Kidney tubule cell (primary cell): ENCODE measurements at places on chromosomes 12 and 14.

DNA sequence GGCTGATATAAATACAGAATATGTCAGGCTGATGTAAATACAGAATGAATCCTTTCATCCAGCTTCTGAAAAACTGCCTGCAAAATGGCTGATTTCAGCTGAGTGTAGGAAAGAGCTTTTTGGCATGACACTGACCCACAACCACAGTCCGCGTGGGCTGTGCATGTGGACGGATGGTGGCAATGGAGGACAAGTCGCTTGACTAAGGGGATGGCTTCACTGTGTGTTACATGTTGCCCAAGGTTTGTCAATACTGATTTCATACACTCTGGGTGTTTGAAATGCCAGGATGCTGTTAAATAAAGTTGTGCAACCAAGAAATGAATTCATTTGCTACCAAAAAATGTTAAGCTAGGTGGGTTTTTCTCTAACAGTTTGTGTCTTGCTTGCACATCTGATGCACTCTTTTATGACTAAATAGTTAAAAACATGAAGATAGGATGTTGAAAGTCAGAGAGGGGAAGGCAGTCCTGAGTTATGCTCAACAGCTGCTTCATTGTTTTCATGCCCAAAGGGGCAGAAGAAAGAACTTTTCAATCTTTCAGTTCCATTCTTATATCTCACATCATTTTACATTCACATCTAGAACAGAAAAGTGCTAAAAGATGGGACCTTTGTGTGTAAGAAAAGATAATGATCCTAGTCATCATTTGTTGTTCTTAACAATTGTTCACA lies 36.5 kb upstream of the OVCH1 start:
- no peak for DNase-seq

GRCh38 chr12:16347391-16348298 lies at the start of gene MGST1:
MGST1 (plus strand) TSS chr12:16347645; CDS start chr12:16354253, 6,608 bp downstream.
- DNase-seq = peak; percentile 79

- no peak for DNase-seq
These were observed 350.3 kb upstream of the CCDC196 start for GRCh38 chr14:66135831-66136230.

- peak; percentile 83 for DNase-seq
These were observed 55.7 kb downstream of the NINJ2 start for GRCh38 chr12:607541-608001.

GRCh38 chr12:11705010-11705409 lies 55.5 kb downstream of the ETV6 start:
- DNase-seq = peak; percentile 94

DNA sequence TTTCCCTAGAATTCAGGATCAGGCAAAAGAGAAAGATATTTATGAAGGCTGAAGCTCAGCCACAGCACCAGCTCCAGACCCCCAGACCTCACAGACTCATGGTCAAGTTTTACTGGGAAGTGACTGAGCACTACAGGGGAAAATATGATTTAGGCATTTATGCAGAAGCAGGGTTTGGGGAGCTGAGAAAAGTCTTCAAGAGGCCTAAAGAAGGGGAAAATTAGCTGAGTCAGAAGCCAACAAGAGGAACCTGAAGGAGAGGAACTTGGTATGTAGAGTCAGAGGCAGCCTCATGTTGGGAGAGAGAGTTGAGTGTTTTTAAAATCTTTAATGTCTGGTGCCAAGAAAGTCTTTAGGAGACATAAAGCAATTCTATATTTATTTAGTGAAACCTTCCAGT lies 63.0 kb downstream of the FOS start:
- DNase-seq = no peak

- peak; percentile 16 for DNase-seq
These were observed 1.4 kb upstream of the MAP4K5 start for GRCh38 chr14:50533806-50534205.

DNA sequence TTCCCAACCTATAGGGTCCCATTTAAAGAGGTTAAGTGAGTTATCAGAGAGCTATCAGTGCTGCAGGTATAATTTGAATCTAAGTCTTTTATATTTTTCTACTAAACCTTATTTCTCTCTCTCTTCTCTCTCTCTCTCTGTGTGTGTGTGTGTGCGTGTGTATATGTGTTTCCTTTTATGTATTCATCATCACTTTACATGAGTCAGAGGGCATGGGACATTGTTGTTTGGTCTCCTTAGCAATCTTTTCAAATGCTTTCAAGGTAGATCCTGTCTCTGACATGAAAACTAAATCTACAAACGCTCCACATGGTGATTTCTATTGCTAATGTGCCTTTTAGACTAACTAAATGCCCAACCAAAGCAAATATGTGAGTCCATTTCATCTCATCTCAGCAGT lies 459.7 kb downstream of the BTG1 start:
- DNase-seq = peak; percentile 80

GRCh38 chr12:57250956-57251355 lies at the start of gene STAC3:
STAC3 (minus strand) TSS chr12:57251187; CDS start chr12:57249636, 1,551 bp downstream.
- no peak for DNase-seq

GRCh38 chr14:69741055-69741454 lies 25.9 kb upstream of the SRSF5 start:
- peak; percentile 83 for DNase-seq

GRCh38 chr12:46556105-46556559 lies 183.6 kb upstream of the SLC38A2 start:
- DNase-seq = peak; percentile 89

DNA sequence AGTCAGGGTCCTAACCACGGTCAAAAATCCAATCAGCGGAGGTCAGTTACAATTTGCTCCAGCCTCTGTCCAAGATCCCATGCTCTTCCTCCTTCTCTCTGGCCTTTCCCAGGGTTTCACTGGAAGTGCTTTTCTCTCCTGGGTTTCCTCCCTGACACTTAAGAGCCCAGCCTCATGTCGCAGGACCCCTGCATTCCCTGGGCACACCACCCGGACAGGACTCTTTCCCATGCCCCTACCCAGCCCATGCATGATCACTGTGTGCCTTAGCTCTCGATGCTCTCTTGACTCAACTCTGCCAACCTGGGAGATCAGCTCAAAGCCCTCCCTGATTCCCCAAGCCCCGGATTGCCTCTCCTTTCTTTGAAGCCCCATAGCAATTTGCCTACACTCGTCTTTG lies 15.5 kb upstream of the TAC3 start:
- no peak for DNase-seq

- no peak for DNase-seq
These were observed 46.6 kb downstream of the LGMN start for GRCh38 chr14:92701826-92702225.

- no peak for DNase-seq
These were observed 37.5 kb downstream of the P2RX7 start for GRCh38 chr12:121170151-121170550.

GRCh38 chr12:55744340-55745030 lies 1.6 kb downstream of the GDF11 start:
- DNase-seq = no peak

DNA sequence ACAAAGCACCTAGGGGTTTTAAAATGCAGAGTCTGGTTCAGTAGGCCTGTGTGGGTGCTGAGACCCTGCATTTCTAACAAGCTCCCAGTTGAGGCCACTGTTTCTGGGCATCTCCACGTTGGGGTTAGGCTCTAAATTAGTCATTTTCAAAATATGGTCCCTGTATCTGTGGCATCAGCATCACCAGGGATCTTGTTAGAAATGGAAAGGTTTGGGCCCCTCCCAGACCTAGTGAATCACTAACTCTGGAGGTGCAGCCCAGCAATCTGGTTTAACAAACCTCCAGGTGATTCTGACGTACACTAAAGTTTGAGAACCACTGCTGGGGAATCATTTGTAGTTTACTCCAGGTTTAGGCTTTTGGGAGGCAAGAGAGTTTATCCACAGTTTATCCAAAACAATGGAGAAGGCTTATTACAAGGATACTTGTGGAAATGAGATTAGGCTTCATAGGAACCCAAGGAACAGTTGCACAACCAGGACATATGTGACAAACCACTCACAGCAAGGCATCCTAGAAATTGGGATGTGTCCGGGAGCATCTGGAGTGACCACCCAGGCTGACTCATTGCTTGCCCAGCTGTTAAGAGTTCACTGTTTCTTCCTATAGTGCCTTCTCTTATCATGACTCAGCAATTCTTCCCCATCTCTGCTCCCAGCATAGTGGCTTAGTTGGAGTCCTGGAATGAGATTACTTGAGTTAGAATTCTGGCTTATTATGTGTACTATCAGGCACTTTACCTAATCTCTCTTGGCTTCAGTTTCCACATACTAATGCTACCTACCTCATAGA lies 71.6 kb upstream of the STXBP6 start:
- peak; percentile 44 for DNase-seq

GRCh38 chr14:92619671-92620456 lies 106.3 kb downstream of the RIN3 start:
- no peak for DNase-seq

DNA sequence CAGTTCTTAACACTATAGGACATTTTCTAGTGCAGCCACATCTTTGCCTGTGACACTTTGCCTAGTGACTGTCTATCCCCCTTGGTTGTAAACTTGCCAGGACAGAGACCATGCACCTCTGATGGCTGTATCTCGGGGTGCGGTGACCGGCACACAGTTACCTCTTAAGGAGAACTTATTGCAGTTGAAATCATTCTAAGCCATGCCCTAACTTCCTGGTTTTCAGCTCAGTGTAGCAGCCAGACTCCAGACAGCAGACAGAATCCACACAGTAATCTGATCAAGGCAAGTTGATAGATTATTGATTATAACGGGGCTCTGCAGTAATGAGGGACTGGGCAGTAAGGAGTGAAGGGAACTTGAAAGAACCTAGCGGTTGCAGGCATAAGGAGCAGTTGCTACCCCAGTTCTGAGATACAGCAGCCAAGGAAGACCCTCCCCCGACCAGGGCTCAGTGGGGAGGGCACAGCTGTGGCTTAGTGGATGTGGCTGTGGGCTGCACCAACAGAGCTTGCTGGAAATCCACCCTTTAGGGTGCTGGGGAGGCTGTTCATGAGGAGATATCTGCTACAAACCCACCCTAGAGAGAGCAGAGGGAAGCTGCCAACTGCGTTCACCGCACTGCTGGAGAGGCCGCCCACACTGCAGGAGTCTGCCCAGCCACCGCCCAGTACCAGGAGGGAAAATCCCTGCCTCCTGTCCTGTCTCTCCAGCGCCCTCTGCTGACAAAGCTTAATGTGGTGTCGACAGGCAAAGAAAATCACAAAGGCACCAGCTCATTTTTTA lies 58.2 kb upstream of the BEGAIN start:
- DNase-seq = peak; percentile 84

DNA sequence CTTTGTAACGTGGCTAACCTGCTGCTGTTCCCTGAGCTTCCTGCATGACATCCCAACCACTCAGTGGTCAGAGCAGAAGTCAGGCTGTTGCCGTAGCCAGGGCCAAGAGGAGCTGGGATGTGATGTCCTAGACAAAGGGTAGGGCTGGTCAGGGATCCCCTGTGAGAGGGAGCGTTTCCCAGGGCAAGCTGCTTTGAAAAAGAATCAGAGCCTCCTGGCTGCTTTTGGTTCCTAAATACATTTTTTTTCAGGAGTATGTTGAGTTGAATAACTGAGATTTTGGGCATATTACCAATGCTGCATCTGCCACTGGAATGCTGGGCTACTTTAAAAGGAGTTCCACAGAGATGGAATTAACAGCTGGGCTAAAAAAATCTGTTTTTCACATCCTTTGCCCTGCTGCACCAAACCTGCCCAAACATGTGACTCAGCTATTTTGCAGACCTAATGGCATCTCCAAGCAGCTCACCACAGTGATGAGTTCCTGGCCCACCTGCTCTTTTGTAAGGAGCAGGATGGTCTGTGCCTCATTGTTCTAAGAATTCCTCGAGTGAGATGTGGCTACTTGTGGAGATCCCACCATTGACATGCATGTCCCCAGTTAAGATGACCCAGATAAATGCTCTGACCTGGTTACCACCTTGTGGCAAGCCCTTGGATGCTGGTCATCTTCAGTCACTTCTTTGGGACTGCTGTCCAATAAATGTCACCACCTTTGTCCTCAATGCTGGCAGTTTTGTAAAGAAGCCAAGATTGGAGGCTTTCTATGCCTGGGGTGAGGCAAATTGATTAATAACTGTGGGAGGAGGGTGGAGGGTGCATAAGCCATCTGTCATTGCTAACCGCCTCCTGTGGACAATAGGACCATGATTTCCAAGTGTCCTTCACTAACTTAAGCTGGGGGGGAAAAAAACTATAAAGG lies 24.1 kb downstream of the ANKRD13A start:
- DNase-seq = no peak

DNA sequence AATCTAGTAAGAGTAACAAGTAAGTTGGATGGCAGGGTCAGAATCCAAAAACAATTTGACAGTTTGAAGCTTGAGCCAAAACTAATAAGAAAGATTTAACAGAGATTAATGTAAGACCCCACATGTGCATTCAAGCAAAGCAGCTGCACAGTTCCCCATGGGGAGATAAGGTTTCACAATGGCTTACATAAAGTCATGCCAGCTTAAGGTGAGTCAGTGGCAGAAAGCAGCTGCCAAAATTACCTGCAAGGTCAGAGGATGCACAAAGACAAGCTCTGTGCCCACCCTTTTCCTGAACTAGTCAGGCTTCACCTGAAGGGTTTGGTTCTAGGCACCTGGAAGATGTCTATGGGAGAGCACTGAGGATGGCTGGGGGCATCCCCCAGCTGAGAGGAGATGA lies 36.6 kb upstream of the KRT77 start:
- DNase-seq = no peak

DNA sequence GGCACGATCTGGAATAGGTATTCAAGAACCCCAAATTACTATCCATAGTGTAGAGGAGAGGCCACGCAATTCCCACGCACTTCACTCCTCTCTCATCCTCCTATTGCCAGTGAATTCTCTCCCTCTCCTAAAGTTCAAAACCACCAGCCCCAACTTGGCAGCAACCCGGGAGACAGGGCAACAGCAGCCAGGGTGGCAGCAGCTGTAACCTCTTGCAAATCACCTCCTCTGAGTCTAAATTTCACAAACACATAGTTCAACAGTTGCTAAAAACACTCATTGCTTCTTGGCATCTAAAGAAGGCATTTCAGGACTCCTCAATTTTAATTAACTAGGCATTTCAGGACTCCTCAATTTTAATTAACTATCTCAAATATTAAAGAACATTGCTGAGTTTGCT lies 37.7 kb upstream of the MANSC4 start:
- no peak for DNase-seq

DNA sequence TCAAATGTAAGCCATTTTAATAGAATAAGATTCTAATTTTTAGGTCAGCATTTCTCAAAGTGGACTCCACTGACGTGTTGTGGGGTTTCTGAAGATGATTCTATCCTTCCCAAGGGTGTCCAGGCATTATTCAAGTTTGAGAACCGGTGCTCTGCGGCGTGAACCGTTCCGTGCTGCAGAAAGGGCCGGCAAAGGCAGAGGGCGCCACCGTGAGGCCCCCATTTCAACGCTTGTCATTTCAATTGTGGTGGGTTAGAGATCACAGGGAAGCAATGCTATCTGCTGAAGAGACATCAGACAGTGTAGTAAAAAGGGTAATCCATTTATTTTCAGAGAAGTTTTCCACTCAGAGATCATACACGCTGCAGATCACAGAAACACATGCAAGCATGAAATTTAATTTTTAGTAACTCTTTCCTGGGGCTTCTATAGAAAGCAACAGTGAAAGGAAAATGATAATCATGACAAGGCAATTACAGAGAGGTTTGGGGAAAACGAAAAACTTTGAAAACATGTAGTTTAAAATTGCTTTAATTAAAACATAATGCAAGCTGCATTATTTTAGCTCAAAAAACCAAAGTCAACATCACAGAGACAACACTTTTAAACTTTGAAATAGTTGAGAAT lies 201.7 kb downstream of the EXOC5 start:
- peak; percentile 27 for DNase-seq

GRCh38 chr12:67430708-67431335 lies 161.7 kb downstream of the CAND1 start:
- no peak for DNase-seq
